ENCODE measurements at places on chromosomes 11 and 22. TPM values are rescaled to one million over a fixed set of nuclear protein-coding genes. Genes with fewer than 3 reads are reported as not detected.

The FOLR1 gene
- 134 TPM for total RNA-seq

DNA sequence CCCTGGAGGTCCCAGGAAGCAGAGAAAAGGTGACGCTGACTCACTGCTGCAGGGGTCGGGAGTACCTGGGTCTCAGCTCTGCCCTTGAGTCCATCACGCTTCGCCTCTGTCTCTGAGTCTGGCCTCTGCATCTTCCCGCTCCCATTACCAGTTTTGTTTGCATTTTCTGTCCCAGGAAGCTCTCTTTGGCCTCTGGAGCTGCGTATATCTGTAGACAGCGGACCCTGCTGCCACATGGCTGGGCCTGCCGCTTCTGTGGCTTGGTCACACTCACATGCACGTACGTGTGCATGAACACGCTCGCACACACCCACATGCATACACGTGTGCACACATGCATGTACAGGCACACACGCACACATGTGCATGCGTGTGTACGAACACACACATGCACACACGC lies 20.8 kb upstream of the APOBEC3A start:
- H3K4me3 ChIP-seq: no peak overlapping the region
- H3K36me3 ChIP-seq: no peaks in the 10 kb centered on the region
- no peak for DNase-seq
- H3K27ac ChIP-seq: no peak overlapping the region

- peaks cover 27% of the 10 kb centered on the region for H3K4me1 ChIP-seq
- H3K27ac ChIP-seq: no peak overlapping the region
- H3K4me3 ChIP-seq: no peak overlapping the region
- DNase-seq: no peak
- H3K36me3 ChIP-seq: no peaks in the 10 kb centered on the region
Observed at GRCh38 chr11:120392314-120392713, 56.1 kb downstream of the ARHGEF12 start.

DNA sequence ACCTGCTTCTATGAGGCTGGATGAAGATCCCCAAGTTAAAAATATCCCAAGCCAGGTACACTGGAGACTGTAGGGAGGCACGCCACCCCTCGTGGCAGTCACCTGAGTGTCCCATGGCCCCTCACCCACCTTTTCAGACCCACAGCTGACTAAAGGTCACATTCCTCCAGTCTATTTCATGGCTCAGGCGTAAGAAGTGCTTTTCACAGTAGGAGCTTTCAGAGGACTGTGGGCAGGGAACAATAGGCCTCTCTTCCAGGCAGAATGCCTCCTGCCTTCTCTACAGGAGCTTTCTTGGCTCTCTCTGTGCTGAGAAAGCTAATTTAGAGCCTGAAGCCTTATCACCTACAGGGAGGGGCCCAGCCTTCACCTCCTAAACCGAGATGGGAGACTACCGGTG lies 73.8 kb downstream of the C11orf58 start:
- H3K27ac ChIP-seq: no peak overlapping the region
- DNase-seq: no peak
- H3K36me3 ChIP-seq: peaks cover 6% of the 10 kb centered on the region
- peaks cover 47% of the 10 kb centered on the region for H3K4me1 ChIP-seq
- H3K4me3 ChIP-seq: no peak overlapping the region

The NEFH gene
- 1.0 TPM for total RNA-seq

GRCh38 chr22:28068826-28069225 lies 149.8 kb upstream of the PITPNB start:
- H3K4me1 ChIP-seq: no peaks in the 10 kb centered on the region
- H3K27ac ChIP-seq: no peak overlapping the region
- H3K27me3 ChIP-seq: no peaks in the 10 kb centered on the region
- no peak for DNase-seq
- H3K4me3 ChIP-seq: no peak overlapping the region
- peaks cover 6% of the 10 kb centered on the region for H3K36me3 ChIP-seq

The OR52I2 gene
- total RNA-seq: not detected

GRCh38 chr11:57776031-57776521 lies 14.5 kb downstream of the CTNND1 start:
- H3K36me3 ChIP-seq: peaks cover 2% of the 10 kb centered on the region
- H3K4me3 ChIP-seq: peak overlapping the region; percentile 15
- peak overlapping the region; percentile 89 for H3K27ac ChIP-seq
- peaks cover 99% of the 10 kb centered on the region for H3K4me1 ChIP-seq
- H3K27me3 ChIP-seq: no peaks in the 10 kb centered on the region
- DNase-seq: peak; percentile 58

DNA sequence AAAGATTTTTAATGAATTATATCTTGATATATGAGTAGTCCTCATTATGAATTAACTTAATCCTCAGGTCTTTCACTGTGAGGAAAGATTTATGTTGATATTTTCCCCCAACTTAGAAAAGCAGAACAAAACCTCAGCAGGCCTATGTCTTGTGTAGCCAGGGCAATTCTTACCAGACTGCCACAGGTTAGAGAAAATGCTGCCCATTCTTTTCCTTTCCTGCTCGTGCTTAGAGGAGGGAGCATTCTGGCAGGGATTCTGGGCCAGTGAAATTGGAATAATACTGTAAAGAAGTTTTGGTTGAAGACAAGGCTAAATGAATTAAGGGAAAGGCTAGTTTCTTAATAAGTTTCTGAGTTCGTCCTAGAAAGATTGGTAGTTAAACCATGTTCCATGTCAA lies 56.6 kb downstream of the ZNRF3 start:
- H3K27ac ChIP-seq: no peak overlapping the region
- DNase-seq: no peak
- no peaks in the 10 kb centered on the region for H3K27me3 ChIP-seq

GRCh38 chr22:21714059-21714770 lies 21.4 kb downstream of the YPEL1 start:
- H3K27me3 ChIP-seq: no peaks in the 10 kb centered on the region
- H3K4me1 ChIP-seq: peaks cover 9% of the 10 kb centered on the region
- H3K36me3 ChIP-seq: peaks cover 7% of the 10 kb centered on the region
- no peak overlapping the region for H3K27ac ChIP-seq
- H3K4me3 ChIP-seq: no peak overlapping the region

DNA sequence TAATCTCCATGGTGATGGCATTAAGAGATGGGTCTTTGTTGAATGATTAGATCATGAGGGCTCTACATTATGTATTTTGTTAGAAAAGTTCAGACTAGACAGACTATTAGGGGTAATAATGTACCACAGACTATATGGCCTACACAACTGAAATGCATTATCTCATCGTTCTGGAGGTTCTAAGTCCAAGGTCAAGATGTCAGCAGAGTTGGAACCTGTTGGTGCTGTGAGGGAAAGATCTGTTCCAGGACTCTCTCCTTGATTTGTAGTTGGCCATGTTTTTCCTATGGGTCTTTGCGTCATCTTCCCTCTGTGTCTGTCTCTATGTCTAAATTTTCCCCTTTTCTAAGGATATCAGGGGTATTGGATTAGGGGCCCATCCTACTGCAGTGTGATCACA lies 8.4 kb upstream of the GLYATL1 start:
- H3K27ac ChIP-seq: no peak overlapping the region
- H3K4me3 ChIP-seq: no peak overlapping the region
- H3K4me1 ChIP-seq: peaks cover 7% of the 10 kb centered on the region
- no peaks in the 10 kb centered on the region for H3K36me3 ChIP-seq
- no peak for DNase-seq

The CD6 gene
- total RNA-seq: 6.1 TPM

The MAPK8IP2 gene
- total RNA-seq: 1.7 TPM

GRCh38 chr11:118886681-118887111 lies 3.0 kb downstream of the CXCR5 start:
- no peaks in the 10 kb centered on the region for H3K27me3 ChIP-seq
- H3K27ac ChIP-seq: no peak overlapping the region
- H3K36me3 ChIP-seq: no peaks in the 10 kb centered on the region
- peaks cover 12% of the 10 kb centered on the region for H3K4me1 ChIP-seq
- DNase-seq: no peak
- H3K4me3 ChIP-seq: no peak overlapping the region

The KRTAP5-1 gene
- total RNA-seq: not detected

DNA sequence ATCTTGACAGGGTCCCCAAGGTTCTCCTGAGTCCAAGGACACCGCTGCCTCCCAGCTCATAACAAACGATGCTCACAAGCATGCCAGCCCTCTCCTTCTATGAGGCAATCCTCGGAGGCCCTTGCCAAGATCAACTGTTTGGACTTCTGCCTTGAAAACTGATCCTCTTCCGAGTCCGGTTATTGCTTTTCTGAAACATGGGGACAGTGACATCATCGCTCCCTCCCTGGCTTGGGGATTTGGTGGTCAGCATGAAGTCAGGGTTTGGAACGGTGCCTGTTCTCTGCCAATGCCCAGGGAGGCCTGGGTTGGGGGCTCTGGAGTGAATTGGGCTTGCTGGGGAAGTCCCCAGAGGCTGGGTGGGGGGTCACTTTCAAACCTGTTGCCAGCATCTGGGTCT lies 149.3 kb downstream of the FBXO7 start:
- peak overlapping the region; percentile 90 for H3K27ac ChIP-seq
- DNase-seq: no peak
- H3K4me3 ChIP-seq: no peak overlapping the region
- H3K36me3 ChIP-seq: no peaks in the 10 kb centered on the region

DNA sequence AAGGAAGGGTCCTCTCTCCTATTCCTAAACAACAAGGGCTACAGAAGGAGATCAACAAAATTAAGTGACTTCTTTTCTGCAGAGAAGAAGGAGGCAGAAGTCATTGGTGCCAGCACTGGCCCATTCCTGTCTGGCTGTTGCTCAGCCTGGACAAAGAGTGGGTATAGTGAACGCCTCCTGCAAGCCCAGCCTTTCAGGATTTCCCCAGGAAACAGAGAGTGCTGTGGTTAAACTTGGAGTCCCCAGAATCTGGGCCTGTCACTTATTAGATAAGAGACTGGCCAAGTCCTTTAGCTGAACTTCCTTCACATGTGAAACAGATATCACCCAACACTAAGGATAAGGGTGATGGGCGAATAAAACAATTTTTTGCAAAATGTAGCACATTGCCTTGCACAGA lies 10.9 kb downstream of the TST start:
- no peaks in the 10 kb centered on the region for H3K27me3 ChIP-seq
- H3K27ac ChIP-seq: no peak overlapping the region
- H3K4me3 ChIP-seq: no peak overlapping the region
- peaks cover 3% of the 10 kb centered on the region for H3K36me3 ChIP-seq

The ZNF214 gene
- total RNA-seq: 3.3 TPM

DNA sequence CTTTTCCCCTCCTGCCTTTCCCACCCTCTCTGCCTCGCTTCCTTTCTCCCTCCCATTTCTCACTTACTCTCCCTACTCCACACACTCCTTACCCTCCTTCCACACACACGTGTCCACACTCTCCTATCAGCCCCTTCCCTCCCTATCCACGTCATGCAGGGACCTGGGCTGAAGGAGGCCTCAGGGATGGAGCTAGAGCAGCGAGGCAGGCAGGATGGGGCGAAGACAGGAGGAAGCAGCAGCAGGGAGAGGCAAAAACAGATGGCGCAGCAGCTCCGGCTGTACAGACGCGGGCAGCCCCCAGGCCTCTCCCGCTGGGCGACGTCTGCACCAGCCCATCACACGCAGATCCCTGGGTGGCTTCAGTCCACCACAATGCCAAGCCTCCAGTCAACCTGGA lies 97.9 kb downstream of the SPATA19 start:
- no peak overlapping the region for H3K27ac ChIP-seq
- H3K36me3 ChIP-seq: no peaks in the 10 kb centered on the region
- no peak overlapping the region for H3K4me3 ChIP-seq
- no peaks in the 10 kb centered on the region for H3K4me1 ChIP-seq

DNA sequence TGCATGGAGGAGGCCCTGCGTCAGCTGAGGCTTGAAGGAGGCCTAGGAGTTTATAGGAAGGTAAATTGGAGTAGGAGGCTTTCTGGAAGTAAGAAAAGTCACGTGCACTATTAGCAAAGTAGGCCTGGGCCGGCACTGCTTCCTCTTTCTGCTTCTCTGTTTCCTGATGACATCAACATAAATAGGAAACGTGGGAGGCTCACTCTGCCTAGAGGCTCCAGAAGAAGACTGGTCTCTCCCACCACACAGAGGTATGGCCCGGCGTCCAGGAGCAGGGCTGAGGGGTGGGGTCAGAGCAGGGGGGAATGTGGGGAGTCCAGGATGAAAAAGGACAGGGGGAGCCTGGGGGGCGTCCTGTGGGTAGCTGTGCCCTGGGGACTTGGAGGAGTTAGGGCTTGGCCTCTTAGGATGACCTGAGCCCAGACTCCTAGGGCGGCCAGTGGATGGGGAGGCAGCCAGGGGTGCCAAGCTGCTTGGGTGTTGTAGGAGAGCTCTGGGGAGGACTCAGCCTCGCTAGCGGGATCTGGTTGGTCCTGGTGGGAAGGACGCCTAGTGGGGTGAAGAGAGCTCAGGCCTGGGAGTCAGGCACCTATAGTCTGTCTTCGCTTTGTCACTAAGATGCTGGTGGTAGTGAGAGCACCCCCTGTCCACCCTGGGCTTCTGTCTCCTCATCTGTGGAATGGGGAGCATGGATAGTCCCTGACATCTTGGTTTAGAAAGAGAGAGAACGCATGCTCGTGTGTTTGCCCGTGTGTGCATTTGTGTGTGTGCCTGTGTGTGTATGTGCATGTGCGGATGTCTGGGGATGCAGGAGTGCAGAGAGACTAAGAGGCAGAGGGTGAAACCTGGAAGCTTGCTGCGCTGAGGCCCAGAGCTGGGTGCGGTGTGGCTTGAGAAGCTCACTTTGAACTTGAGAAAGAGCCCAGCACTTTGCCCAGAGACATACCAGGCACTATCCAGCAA lies at the start of gene CSF2RB:
TSS of gene CSF2RB (plus strand) at position 202 of the 963 bp plus-strand sequence. CDS start 8,580 bp downstream, outside the sequence.
- H3K4me1 ChIP-seq: peaks cover 16% of the 10 kb centered on the region
- DNase-seq: peak; percentile 86
- H3K4me3 ChIP-seq: peak within 1 kb of the TSS; percentile 53
